ENCODE measurements at places on chromosomes 1 and 21.

DNA sequence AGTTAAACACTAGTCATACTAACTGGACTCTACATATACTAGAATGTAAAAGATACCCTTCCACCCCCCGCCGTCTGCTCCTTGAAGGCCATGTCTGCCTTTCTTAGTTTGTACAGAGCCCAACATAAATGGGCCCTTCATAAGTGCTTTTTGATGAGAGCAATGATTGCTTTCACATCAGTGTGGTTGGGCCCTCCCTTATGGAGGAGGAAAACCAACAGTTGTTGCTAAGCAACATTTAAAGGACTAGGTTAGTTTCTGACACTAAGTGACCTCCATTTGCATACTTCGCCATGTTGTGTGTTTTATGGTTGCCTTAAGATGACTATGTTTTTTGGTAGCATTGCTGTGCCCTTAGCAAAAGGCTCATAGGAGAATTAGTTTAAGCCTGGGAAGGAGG lies 182.0 kb upstream of the SGIP1 start:
- no peak for DNase-seq

DNA sequence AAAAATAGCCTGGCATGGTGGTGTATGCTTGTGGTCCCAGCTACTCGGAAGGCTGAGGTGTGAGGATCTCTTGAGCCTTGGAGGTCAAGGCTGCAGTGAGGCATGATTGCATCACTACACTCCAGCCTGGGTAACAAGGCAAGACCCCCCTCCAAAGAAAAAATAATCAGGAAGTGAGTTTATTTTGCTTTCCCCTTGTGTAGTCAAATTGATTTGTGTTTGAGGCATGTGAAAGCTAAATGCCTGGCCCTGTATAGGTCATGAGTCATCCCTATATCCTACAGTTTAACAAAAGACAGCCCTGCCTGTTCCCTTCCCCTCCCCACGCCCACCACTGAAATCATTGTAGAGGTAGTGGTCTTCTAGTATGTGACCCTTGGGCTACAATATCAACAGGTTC lies 241.4 kb upstream of the JUN start:
- no peak for DNase-seq

DNA sequence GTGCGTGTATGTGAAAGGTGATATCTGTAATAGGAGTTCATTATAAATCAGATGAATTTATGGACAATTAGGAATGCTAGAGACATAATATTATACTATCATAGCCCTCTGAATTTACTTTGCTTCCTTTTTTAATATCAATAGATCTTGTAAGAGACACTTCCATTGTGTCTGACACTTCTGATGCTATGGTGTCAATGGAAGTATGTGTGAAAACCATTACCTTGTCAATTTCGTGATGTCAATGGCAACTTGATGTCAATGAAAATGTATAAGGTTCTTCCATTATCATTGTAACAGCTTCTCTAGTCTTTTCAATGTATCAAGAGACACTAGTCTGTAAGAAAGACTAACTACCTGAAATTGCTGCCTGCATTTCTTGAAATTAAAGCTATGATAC lies 296.8 kb upstream of the DPYD start:
- no peak for DNase-seq

DNA sequence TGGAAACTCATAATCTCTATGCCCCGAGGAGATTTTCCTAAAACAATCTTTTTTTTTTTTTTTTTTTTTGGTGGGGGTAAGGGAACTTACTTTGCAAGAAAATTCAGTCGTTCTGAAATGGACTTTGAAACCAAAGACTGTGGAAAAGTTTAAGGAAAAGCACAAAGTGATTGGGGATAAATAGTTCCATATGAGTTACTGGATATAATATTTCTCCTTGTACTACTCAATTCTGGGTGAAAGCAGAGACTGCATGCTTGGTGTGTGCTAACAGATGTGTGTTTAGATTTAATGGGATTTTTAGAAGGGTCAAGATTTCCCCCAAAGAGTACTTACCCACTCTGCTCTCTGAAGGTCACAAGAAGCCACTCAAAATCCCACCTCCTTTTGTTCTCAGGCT lies 204.9 kb upstream of the USP24 start:
- no peak for DNase-seq

DNA sequence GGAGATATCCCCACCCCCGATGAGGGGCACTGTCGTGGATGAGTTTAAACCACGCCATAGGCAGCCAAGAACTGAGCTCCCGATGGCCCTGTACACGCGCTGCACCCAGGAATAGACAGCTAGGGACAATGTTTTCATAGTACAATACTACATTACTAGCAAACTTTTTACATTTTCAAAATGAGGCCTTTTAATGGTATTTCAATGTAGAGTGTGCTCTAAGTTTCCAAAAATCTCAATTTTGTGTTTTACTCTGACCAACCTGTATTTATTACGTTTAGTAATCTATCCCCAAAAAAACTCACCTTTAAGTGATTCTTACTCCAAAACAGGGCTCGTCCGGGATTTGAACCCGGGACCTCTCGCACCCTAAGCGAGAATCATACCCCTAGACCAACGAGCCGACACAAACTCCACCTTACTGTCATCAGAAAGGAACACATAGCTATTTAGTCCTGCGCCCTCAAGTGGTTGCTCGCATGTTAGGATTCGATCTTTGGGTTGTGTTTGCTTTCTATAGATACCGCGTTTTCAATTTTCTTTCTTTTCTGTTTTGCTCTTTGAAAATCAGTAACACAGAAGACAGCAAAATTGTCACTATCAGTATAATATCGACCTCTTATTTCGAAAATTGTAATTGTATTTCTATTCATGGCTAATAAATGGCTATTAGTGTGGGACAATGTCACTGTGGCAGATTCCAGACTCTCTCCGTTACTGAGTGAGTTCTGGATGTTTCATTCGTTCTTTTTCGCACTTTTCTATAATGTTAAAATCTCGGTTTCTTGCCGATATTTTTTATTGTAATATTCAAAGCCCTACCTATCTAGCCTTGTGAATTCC lies 6.4 kb upstream of the MPZL1 start:
- DNase-seq: peak; percentile 72

- no peak for DNase-seq
Observed at GRCh38 chr1:196319301-196319700, 288.9 kb downstream of the KCNT2 start.

Measured in bone marrow (tissue), 2 donors.